ENCODE measurements at places on chromosomes 4 and X.
A peak's percentile ranks its signal among the peaks of the same experiment; 100 is the strongest.

DNA sequence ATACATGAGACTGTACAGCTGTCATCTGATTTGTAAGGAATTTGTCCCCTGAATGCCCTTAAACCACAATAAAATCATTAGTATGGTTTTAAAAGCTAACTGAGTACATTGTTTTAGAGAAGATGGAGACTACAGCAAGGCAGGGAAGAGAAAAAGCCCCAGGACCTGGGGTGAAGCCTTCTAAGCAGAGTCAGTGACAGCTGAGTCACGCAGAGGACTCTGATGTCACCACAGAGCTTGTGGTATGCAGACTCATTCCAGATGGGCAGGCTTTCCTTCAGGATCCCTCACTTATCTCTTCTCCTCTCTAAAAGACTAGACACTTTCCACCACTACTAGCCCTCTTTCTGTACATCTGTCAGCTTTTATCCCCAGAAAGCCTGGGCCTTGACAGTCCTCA, 97.1 kb upstream of the ATOH1 start:
- no peak for DNase-seq

GRCh38 chr4:117664706-117665444, 369.4 kb upstream of the NDST3 start:
- DNase-seq = no peak

- no peak for DNase-seq
Measured at GRCh38 chr4:17544205-17544604, 29.2 kb downstream of the CLRN2 start.

GRCh38 chr4:60039908-60040307, 1160.2 kb upstream of the ADGRL3 start:
- DNase-seq = no peak

DNA sequence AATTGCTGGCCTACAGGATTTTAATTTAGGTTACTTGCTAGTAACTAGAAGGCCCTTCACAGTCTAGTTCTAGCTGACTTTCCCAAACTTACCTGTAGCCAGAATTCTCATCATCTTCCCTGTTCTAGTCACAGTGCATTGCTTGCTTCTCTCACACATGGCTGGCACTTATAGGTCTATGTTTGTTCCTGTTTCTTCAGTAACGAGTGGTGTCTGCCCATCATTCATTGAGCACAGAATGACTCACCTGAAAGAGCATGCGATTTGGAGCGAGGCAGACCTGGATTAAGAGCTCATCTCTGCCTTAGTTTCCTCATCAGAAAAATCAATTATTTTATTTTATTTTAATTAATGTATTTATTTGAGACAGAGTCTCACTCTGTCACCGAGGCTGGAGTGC, 201.7 kb upstream of the ANK2 start:
- no peak for DNase-seq

- DNase-seq = no peak
Measured at GRCh38 chrX:45801554-45801953, 600.9 kb upstream of the DIPK2B start.

GRCh38 chrX:2965965-2966364, 36.8 kb upstream of the ARSD start:
- DNase-seq = no peak

GRCh38 chr4:76588274-76588673, 153.2 kb downstream of the SHROOM3 start:
- DNase-seq = no peak

DNA sequence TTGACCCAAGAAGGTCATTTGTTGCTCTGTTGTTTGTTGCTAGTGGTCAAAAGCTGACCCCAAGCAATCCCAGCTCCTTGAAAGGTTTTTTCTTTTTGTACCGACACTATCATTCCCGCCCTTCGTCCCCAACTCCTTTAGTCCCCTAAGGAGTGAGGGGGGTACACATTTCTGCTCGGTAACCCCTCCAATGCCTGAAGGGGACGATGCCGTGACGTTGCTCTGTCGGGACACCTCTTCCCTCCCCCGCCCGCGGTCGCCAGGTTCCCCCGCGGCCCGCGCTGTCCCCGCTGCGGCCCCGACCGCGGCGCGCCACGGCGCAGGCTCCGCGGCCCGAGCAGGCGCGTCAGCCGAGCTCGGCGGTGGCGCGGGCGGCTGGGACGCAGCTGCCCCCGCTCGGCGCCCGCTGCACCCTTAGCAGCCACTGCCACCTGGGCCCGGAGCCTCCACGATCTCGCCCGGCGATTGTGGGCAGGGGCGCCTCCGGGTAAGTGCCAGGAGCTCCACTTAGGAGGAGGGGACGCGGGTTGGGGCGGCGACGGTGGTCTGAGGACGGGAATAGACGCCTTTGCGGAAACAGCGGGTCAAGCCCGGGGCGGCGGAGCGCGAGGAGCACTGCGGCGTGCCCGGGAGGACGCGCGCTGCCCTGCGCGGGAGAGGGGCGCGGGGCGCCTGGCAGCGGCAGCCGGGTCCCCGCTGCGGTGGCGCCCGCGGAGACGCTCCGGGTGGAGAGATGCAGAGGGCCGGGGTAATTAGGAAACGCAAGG, at the start of gene GLRB:
Gene GLRB, plus strand, starts transcription at position 340 of the 767 bp plus-strand sequence. CDS start 1,875 bp downstream, outside the sequence.
- peak; percentile 74 for DNase-seq

DNA sequence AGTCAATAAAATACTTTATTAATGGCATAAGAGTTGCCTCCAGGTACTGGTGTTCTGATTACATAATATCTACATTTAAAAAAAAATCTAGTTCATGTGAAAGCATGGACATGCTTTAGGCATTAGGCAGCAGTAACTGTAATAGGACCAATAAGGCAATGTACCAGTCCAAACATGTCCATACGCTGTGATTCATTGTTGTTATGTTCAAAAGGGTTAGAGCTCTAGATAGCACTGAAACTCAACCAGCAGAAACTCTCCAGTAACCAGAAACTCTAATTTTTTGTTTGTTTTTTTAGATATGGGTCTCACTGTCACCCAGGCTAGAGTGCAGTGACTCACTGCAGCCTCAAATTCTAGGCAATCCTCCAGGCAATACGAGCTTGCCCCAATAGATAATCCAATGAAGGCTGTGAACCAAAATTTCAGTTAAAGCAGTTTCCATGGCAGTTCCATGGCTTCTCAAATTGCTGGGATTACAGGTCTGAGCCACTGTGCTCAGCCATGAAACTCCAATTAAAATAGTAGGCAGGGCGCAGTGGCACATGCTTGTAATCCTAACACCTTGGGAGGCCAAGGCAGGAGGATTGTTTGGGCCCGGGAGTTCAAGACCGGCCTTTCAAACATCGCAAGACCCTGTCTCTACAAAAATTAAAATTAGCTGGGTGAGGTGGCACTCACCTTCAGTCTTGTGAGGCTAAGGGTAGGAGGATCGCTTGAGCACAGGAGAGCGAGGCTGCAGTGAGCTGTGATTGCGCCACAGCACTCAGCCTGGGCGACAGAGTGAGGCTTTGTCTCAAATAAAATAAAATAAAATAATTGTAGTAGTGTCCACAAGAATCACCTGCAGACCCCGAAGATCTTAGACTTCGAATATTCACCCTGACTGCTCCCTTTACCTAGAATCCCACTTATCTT, 36.3 kb downstream of the MGARP start:
- no peak for DNase-seq

GRCh38 chrX:22486296-22486695, 213.6 kb downstream of the CBLL2 start:
- DNase-seq = no peak

DNA sequence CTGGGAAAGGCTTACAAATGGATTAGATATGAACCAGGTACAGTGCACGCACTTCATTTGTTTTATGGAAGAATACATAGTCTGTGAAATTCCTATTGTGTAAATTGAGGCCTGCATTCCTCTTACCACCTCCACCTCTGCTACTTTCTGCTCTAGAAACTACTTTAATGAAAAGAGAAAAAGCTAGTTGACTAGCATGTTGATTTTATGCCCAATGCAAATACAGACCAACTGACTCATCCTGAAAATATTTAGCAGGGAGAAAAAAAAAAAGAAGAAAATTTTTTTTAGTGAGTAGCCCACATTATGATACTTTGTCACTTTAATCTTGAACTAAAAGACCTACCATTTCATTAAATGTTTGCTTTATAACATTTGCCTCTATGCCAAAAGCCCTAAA, 41.2 kb downstream of the DCLK2 start:
- DNase-seq = no peak

DNA sequence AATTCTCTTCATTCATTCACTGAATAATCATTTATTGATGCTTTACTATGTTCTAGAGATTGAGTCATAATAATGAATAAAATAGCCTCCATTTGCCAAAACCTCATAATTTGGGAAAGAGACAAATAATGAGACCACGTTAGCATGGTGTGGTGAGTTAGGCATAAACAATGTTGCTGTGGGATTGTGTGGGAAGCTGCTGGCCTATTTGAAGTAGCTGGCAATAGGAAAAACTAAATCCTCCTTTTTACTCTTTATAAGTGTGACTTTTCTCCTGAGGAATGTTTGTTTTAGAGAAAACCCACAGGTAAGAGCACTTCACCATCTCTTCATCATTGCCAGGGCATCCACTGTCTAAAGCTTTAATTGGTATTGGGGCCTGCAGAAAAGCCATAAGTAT, 95.3 kb downstream of the AREG start:
- no peak for DNase-seq

DNA sequence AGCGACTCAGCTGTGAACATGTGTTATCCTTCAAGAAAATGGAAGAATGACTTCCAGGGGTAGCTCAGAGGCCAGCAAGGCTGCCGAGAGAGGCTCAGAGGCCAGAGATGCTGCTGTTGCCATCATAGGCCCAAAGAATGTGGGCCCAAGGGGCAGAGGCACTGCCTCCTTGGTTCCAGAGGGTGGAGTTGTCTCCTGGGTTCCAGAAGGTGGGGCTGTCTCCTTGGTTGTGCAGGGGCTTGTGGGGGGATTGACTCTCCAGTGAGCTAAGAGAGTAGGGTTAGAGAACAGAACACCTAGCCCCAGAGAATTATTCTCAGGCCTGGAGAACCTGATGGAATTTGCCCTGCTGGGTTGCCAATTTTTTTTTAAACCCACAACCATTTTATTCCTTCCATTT, 62.6 kb downstream of the DGKK start:
- DNase-seq = no peak

DNA sequence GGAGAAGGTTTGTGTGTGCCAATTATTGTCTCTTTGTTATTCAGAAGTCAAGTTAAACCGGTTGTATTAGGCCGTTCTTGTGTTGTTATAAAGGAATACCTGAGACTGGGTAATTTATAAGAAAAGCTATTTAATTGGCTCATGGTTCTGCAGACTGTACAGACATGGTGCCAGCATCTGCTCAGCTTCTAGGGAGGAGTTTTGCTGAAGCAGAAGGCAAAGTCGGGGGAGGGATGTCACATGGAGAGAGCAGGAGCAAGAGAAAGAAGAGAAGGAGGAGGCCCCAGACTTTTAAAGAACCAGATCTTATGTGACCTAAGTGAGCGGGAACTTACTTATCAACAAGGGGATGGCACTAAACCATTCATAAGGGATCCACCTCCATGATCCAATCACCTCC, 349.3 kb upstream of the PCDH18 start:
- no peak for DNase-seq

GRCh38 chr4:190014771-190015537, 12.1 kb downstream of the FRG2 start:
- DNase-seq = peak; percentile 68

GRCh38 chr4:39295784-39296183, 70.4 kb downstream of the RFC1 start:
- no peak for DNase-seq

DNA sequence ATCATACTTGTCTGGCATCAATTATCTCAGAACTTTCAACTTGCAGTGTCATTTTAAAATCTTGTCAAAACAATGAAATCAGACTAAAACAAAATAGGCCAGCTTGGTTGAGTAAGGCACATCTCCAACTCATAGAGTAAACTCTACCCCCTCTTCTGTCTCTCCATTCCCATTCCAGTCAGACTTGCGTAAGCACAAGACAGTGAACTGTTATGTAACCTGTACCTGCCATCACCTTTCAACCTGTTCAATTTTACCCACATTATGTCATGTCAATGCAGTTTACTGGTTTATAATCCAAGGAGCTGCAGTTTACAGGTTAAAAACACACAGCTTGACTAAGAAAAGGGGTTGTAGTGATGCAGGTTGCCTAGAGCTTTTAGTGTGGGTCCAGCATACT, 8.3 kb downstream of the CDX4 start:
- no peak for DNase-seq
